Natural killer cell (primary cell): ENCODE measurements at places on chromosomes 6 and 20. TPM values are rescaled to one million over a fixed set of nuclear protein-coding genes. Genes with fewer than 3 reads are reported as not detected.

- no peak for DNase-seq
Measured at GRCh38 chr6:71107911-71108420, 151.1 kb upstream of the B3GAT2 start.

OVOL2 gene
- not detected for total RNA-seq

ECT2L gene
- 0.12 TPM for total RNA-seq

FOXQ1 gene
- not detected for total RNA-seq

GRCh38 chr6:24454452-24454851, 34.9 kb downstream of the GPLD1 start:
- no peak for DNase-seq

ASIP gene
- total RNA-seq = not detected
